ENCODE measurements at places on chromosomes 2 and 18.

DNA sequence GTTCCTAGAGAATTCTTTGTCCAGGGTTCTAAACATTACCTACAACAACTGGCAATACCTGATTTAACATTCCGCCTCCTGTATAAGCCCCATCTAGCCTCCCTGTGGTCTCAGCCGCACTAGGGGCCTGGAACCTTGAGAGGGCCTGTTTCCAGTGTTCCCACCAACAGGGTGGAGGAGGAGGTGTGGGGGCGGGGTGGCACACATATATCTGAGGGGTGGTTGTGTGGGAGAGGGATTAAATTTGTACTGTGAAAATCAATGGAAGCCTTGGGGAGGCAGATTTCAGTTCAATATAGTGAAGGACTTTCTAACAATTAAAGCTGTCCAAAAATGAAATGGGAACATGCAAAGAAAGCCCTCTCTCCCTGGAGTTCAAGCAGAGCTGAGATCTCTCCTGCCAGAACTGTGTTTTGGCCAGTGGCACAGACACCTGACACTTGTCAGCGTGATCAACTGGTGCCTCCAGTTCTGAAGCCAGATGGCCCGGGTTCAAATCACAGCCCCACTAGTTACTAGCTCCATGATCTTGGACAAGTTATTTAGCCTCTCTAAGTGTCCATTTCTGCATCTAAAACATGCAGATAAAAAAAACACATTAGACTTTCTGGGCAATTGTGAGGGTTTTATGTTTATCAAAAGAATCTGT, 17.0 kb upstream of the FZD7 start:
- DNase-seq: no peak

GRCh38 chr18:36454245-36454644, 156.7 kb downstream of the FHOD3 start:
- DNase-seq: no peak

DNA sequence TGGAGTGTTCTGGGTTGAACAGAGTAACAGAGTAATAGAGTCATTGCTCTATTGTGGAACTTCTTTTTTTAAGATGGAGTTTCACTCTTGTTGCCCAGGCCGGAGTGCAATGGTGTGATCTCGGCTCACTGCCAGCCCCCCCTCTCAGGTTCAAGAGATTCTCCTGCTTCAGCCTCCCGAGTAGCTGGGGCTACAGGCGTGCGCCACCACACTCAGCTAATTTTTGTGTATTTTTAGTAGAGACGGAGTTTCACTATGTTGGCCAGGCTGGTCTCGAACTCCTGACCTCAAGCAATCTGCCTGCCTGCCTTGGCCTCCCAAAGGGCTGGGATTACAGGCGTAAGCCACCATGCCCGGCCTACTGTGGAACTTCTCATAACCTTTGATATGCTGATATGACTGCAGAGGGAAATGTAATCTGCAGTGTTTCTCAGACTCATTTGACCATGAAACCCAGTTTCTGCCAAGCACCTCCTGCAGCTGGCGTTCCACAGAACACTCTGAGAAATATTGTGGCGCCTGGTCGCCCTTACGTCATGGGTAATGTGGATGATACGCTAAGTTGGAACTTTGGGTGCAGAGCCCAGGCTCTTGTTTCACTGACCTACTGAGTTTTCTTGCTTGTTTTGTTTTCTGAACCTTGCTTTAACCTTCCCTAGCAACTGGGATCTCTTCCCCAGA, 213.8 kb downstream of the BCL2 start:
- no peak for DNase-seq

- no peak for DNase-seq
These were observed 37.6 kb downstream of the CHMP3 start for GRCh38 chr2:86525421-86526340.

GRCh38 chr2:224904381-224904780, 137.9 kb downstream of the DOCK10 start:
- peak; percentile 23 for DNase-seq

Measured in NB4 (cell line).